ENCODE measurements at places on chromosomes 6 and 20.
A peak's percentile ranks its signal among the peaks of the same experiment; 100 is the strongest.

DNA sequence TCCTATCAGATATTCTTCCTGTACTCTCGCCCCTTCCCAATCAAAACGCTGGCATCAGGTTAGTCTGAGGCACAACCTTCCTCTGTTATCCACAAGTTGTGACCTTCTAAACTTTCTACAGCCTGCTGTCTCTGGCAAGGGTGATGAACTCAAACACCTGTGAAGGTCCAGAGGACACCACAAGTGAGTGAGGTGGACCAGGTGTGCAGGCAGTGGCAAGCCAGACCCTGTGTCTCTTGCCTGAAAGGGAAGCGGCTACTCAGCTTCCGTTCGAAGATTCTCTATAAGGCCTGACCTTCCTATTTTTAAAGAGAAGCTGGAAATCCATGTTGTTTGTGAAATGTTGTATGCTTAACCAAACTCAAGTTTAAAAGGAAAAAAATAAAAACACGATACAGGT lies 36.8 kb downstream of the GCM1 start:
- no peak for DNase-seq

- DNase-seq: peak; percentile 88
Observed at GRCh38 chr6:154909821-154910220, 85.3 kb upstream of the TIAM2 start.

DNA sequence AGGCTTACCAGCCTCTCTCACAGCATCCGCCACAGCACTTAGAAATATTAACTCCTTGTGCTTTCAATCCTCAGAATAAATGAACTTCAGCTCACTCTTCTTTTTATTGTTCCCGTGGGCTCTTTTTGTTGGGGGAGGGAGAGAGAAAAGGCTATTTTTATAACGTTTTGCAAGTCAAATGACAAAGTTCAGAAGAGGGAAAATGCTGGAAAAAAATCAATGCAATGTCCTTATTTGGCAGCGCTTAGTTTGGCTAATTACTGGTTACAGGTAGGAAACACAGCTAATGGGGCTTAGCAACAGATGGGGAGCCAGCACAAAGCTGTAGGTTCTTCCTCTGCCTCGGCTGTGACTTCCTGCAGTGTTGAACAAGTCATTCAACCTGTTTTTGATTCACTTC lies 1067.0 kb upstream of the MAP3K7 start:
- no peak for DNase-seq

DNA sequence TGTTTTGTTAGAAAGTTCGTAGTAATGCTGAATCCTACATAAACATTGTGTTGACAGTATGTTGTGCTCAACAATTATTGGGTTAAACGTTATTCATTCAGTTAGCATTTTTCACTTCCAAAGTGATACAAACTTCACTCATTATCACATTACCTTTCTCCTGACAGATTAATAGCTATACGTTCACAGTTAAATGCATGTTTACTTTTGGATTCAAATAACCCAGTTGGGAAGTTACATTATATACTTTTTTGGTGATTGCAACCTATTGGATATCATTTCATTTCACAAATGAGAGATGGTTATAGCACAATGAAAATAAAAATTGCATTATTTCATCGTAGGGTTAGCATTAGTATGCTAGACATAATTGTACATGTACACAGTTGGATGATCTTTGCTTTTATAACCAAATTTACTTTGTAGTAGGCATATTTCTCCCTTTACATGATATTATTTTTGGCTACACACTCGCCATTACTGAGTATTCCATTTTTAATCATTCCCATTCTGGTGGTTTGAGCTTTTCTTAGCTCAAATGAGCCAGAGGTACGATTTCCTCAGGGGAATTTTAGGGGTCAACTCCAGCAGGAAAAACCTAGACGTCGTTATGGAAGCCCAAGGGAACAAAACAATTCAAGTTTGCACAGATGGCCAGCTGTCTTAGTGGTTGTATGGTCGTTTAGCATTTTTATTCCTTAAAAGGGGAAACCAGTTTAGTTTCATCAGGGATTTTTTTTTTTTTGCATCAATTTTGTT lies 2.1 kb upstream of the HIVEP1 start:
- DNase-seq: peak; percentile 88

DNA sequence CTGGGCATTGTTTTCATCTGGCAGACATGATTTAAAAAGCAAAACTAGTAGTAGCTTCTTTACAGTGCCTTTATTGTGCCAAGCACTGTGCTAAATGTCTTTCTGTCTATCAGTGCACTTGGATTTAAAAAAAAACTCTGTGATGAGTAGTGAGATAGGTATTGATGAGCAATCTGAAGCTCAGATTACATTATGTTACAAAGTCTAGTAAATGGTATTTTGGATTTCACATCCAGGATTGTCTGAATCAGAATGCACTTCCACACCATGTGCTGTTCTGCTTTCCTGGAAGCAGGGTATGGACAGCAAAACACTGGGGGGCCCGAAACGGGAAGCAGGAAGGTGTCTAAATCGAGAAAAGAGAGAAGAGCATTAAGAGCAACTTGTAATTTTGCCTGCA lies 103.4 kb upstream of the CCN2 start:
- DNase-seq: peak; percentile 65

DNA sequence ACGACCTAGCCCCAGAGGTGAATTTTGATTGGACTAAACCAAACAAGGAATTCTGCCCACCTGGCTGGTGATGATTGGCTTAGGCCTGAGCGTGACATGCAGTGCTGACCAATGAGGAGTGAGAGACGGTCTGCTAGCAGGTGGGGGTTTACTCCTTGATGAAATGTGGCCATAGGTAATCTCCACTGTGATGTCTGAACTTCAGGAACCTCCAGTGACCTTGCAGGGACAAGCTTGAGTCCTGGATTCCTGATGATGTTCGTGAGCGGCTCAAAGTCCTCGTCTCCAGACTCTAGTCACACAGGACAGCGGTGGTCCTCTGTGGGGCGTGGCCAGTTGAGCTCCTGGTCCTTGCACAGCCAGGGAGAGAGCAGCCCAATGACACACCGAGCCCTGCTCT lies 8.4 kb downstream of the VSX1 start:
- DNase-seq: no peak

GRCh38 chr20:42894483-42894882 lies 295.2 kb downstream of the PTPRT start:
- no peak for DNase-seq

GRCh38 chr6:134094441-134094840 lies 42.0 kb upstream of the SLC2A12 start:
- no peak for DNase-seq

GRCh38 chr6:43682724-43683429 lies 4.7 kb downstream of the MRPS18A start:
- DNase-seq: no peak

GRCh38 chr6:123764722-123765121 lies 38.9 kb upstream of the NKAIN2 start:
- no peak for DNase-seq

DNA sequence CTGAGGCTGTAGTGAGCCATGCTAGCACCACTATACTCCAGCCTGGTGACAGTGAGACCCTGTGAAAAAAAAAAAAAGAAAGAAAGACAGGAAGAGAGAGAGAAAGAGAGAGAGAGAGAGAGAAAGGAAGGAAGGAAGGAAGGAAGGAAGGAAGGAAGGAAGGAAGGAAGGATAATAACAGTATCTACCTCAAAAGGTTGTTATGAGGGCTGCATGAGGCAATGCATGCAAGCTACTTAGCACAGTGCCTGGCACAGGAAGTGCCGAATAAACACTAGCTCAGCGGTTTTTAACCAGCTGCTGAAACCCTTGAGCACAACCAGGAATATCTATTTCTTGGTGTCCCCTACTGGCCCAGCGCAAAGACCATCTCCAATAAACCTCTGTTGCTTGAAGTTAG lies 62.3 kb upstream of the TBC1D7 start:
- no peak for DNase-seq

GRCh38 chr20:46582648-46583047 lies 32.2 kb upstream of the OCSTAMP start:
- DNase-seq: no peak

DNA sequence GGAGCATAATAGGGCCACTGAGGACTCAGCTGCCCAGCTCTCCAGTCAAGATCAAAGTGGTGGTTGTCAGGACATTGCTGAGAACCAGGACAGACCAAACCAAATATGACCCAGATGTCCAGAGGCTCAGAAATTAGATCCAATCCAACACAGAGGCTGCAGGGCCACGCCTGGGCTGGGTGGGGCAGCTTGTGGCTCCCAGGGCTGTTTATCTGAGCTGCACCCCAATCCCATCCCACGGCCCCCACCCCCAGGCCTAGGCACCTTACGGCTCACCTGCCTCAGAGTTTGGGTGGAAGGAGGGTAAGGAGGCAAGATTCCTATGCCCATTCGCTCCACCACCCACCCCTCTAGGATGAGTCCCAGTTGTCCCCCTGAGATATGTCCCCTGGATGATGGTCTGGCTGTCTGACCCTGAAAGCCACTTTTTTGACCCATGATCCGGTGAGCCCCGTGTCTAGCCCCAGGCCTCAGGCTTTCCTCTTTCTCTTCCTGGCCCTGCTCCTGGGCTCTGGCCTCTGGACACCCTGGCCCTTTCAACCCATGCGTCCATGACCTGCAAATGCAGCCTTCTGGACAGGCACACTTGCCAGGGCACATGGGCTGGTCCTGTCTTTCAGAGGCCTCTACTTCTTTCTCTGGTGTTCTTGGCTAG lies 40.0 kb downstream of the CPXM1 start:
- DNase-seq: no peak

DNA sequence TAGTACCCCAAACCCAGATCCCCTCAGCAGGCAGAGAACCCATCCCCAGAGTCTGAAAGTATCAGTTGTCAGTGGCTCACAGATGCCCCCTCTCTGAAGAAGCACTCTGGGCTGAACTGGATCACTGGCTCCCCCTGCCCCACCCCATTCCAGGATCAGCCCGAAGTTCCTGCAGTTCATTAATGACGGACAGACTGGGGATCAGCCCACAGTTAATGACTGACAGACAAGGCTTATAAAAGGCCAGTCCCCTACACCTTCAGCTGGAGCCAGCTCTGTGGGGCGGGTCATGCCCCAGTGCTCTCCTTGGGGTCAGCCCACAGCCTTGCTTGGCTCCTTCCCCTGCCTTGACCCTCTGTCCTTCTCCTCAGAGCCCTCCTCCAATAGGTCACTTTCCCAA lies 21.7 kb downstream of the KIAA1755 start:
- DNase-seq: no peak

DNA sequence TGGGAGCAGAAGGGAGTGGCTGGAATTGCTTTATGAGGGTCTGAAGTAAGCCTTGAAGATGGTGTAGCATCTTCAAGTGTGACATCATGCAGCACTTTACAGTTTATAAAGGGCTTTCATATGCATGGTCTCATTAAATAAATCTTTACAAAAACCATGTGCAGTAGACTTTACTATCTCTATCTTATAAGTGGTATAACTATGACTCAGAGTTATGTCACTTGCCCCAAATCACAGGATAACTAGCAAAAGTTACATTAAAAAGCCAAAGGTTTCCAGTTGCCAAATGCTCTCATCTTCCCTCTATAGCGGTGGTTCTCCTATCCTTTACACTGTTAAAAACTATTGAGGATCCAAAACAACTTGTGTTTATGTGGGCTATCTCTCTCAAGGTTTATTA lies 687.7 kb upstream of the MARCKS start:
- no peak for DNase-seq

- no peak for DNase-seq
Observed at GRCh38 chr20:15638816-15639215, 934.4 kb downstream of the KIF16B start.

- no peak for DNase-seq
Observed at GRCh38 chr20:41408156-41408794, 41.7 kb upstream of the EMILIN3 start.

- DNase-seq: no peak
Observed at GRCh38 chr6:2460216-2460745, 214.9 kb upstream of the GMDS start.

DNA sequence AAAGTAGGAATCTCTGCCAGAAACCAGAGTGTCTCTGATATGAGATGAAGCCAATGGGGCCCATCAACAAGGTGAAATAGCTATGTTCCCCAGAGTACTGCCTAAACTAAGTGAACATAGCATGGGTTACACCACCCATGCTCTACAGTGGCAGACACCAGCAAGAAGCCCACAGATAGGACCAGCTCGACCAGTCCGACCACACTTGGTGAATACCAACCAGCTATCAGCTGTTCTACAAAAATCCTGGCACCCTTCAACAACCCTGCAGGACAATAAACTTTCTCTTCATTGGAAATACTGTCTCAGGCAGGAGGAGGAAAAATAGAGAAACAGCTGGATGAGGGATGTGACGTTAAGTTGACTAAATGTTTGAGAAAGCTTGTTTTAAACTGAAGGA lies 311.4 kb downstream of the EPM2A start:
- no peak for DNase-seq

GRCh38 chr6:43467752-43468151 lies 9.6 kb upstream of the TJAP1 start:
- no peak for DNase-seq

GRCh38 chr6:17519120-17519519 lies 81.0 kb upstream of the FAM8A1 start:
- no peak for DNase-seq

DNA sequence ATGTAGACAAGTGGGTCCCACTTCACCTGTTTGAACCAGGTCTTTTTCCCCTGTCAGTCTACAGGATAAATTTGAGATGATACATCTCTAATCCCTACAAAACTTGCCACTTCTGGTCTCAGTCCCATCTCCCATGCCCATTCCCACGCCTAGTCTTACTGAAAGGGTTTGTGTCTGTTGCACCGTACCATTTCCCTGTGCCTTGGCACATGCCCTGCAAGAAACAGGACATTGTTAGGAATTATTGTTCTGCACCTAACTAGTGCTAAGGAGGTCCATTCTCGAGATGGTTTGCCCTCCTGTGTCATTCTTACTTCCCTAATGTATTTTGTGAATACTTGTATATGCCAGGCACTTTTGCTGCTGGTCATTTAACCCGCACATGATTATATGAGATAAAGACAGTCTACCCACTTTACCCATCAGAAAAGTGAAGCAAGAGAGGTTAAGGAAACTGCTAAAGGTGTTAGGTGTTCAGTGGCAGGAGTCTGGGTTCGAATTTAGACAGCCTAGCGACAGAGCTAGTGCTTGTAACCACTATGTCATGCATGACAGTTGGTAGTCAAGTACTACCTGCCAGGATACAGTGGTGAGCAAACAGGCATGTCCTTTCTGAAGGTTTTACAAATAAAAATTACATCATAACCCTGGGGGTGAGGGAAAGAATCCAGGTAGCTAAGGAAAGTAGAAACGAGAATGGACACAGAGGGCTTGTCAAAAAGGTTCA lies 12.7 kb downstream of the FAM217A start:
- no peak for DNase-seq

DNA sequence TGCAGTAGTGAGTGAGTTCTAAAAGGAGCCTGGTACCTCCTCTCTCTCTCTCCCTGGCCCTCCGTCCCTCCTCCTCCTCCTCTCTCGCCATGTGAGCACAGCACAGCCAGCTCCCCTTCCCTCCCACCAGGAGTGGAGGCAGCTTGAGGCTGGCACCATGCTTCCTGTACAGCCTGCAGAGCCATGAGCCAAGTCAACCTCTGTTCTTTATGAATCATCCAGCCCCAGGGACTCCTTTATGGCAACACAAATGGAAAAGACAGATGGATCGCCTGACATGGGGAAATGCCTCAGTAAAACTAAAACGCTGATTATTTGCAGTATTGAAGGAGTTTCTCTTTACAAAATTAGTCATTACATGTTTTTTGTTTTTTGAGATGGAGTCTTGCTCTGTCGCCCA lies 233.7 kb upstream of the ARID1B start:
- DNase-seq: no peak

Measured in fibroblast of gingiva (primary cell).